Breast epithelium (tissue), 4 donors: ENCODE measurements at places on chromosomes 16 and 17. TPM values are rescaled to one million over a fixed set of nuclear protein-coding genes. Genes with fewer than 3 reads are reported as not detected.

The ACSM2A gene
- not detected for total RNA-seq

GRCh38 chr17:57892146-57892819 lies 42.4 kb upstream of the MRPS23 start:
- H3K27me3 ChIP-seq, result no peaks in the 10 kb centered on the region
- no peaks in the 10 kb centered on the region for H3K4me1 ChIP-seq
- H3K27ac ChIP-seq, result peak overlapping the region; percentile 92
- H3K36me3 ChIP-seq, result no peaks in the 10 kb centered on the region
- DNase-seq, result peak; percentile 84

GRCh38 chr17:62321451-62321850 lies 58.9 kb upstream of the EFCAB3 start:
- no peak for DNase-seq
- no peaks in the 10 kb centered on the region for H3K36me3 ChIP-seq
- no peak overlapping the region for H3K27ac ChIP-seq
- no peaks in the 10 kb centered on the region for H3K27me3 ChIP-seq
- H3K4me3 ChIP-seq, result no peak overlapping the region

GRCh38 chr17:80790981-80791742 lies 200.5 kb upstream of the CHMP6 start:
- DNase-seq, result peak; percentile 6
- H3K4me3 ChIP-seq, result no peak overlapping the region
- H3K36me3 ChIP-seq, result no peaks in the 10 kb centered on the region
- no peaks in the 10 kb centered on the region for H3K27me3 ChIP-seq
- no peak overlapping the region for H3K27ac ChIP-seq

DNA sequence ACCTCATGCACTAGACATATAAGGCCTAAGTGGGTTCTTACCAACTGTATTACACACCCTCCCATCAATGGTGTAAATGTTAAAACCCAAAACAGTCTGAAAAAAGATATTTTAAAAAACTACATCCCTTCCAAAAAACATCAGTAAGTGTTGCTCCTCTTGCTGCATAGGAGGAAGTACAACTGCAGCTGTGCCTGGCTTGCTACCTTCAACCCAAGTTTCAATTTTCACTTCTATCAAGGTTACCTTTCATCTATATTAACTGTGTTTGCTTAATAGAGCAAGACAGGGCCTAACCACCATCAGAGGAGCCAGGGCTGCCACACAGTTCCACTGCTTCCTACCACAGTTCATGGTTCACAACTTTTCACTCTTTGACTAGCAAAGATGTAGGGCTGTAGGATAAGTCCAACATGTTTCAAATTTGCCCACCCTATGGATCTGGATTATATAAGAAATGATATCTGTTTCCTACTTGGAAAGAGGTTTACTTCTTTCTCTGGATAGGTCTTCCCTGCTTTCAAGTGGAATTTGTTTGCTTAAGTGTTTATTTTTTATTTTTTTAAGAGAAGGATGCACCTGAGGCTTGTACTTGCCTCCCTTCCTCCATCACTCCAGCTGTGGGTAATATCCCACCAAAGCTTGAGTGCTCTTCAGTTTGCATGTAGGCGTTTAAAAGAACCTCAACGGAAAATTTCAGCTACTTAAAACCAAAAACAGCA lies 56.7 kb downstream of the GRB7 start:
- no peaks in the 10 kb centered on the region for H3K27me3 ChIP-seq
- H3K27ac ChIP-seq, result no peak overlapping the region
- H3K36me3 ChIP-seq, result no peaks in the 10 kb centered on the region
- H3K4me1 ChIP-seq, result no peaks in the 10 kb centered on the region
- H3K4me3 ChIP-seq, result no peak overlapping the region

DNA sequence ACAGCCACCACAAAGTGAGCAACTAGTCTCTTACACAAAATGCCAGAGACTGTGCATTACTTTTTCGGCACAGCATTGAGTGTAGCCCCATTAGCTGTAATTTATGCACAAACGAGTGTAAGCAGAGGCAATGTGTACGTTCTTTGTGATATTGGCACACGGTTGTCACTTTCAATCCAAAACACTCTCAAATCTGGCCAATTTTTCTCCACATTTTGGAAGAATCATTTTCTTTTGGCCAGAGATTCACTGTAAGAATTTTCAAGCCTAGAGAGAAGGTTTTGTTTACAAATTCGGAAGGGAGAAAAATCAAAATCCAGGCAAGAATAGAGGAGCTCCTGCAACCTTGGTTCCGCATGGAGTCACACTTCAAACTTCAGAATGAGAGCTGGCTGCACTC lies 15.4 kb upstream of the KIF2B start:
- H3K36me3 ChIP-seq, result no peaks in the 10 kb centered on the region
- no peak overlapping the region for H3K27ac ChIP-seq
- no peak for DNase-seq
- no peak overlapping the region for H3K4me3 ChIP-seq

DNA sequence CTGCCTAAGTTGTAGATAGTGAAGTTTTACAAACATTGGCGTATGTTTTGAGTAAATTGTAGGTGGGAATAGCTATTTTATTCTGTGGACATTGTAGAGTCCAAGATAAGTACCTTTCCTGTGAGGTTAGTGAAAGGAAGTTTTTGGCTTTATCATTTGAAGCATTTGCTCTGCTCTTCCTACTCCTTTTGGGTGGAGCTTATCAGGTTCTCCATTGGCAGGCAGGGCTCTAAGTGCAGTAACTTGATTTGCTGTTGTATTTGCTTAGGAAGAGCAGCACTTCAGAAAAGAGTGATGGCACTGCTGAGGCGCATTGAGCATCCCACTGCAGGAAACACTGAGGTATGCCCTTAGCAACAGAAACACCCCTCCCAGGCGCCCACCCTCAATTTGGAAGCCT lies 70.1 kb downstream of the OMG start:
- no peaks in the 10 kb centered on the region for H3K36me3 ChIP-seq
- no peak overlapping the region for H3K27ac ChIP-seq
- no peak overlapping the region for H3K4me3 ChIP-seq
- H3K4me1 ChIP-seq, result no peaks in the 10 kb centered on the region

DNA sequence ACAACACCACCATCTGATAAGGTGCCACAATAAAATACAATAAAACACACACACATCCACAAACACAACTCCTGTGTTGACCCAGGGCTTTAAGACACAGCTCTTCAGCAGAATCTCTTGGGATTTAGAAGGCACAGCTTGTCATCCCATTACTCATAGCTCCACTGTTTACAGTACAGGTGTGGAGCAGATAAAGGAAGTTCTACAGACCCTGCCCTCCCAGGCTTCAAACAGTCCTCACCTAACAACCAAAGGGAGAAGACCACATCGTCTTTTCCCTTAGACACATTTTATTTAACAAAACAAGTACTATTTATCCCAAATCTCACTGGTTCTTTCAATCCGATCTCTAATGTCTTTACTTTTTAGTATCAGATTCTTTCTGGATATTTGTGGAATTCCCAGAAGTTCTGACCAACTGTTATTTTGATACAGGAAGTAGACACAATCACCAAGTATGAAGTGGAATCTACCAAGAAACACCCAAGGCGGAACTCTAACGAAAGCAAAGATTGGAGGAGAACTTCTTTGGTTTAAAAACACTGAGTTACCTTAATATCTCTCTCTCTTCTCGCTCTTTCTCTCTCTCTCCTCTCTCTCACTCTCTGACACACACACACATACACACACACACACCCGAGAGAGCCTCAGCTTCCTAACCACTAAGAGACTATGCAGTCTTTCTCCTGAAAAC lies 46.1 kb downstream of the CYTH1 start:
- H3K36me3 ChIP-seq, result no peaks in the 10 kb centered on the region
- H3K4me3 ChIP-seq, result peak overlapping the region; percentile 74
- H3K27me3 ChIP-seq, result no peaks in the 10 kb centered on the region
